ENCODE measurements at places on chromosomes 6 and 20.

DNA sequence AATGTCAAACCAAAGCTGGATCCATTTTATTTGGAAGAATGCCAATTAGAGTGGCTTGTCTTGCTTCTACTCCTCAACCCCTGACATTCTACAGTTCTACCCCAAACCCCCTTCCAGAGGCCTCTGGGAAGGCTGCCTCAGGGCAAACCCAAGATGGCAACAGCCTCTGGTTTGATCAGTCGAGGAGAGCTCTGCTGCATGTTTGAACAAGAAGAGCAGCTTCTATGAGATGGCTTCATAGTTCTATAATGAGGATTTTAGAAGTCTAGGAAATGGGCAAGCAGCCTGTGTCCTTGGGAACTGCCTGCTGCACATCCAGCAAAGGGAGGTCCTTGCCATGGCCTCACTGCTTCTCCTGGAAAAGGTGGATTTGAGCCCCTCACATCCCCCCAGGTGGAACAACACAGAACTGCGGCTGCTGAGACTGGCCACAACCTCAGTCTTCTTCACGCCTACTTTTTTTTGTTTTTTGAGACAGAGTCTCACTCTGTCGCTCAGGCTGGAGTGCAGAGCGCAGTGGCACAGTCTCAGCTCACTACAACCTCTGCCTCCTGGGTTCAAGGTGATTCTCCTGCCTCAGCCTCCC is 37.9 kb downstream of the ZC3H12D start:
- no peak for DNase-seq

GRCh38 chr6:100078509-100078908 is 84.5 kb upstream of the MCHR2 start:
- DNase-seq: peak; percentile 6

DNA sequence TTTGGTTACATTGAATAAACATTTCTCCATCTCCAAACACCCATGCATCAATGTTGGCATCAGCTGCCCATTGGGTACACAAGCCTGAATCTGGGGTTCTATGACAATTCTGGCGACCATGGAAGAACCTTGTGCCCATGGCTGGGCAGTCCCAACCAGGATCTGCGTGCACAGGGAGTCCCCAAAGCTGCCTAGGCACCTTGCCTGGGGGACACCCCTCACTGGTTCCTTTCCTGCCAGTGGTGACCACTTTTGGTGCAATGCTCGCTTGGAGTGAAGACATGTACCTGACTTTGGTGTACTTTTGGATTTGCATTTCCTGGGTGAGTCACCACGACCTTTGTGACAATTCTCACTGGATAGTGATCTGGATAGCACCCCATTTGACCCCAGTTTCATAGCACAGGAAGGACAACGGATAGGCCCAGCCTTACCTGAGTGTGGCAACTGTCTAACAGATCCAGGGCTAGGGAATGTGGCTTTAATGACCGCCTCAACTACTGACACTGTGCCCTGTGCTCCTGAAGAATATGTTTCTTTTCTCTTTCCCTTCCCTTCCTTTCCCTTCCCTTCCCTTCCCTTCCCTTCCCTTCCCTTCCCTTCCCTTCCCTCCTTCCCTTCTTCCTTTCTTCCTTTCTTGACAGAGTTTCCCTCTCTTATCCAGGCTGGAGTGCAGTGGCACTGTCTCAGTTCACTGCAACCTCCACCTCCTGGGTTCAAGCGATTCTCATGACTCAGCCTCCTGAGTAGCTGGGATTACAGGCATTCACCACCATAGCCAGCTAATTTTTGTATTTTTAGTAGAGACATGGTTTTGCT is 7.1 kb downstream of the SPINT3 start:
- DNase-seq: peak; percentile 19

DNA sequence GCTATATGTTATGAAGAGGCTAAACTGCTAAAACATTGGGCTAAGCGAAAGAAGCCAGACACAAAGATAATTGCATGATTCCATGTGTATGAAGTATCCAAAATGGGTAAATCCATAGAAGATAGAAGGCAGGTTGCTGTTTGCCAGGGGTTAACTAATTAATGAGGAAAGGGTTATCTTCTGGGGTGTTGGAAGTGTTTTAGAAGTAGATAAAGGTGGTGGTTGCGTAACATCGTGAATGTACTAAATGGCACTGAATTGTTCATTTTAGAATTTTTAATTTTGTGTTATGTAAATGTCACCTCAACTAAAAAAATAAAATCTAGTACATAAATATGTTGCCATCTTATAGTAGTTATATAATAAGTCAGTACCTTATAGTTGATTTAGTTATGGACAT is 104.4 kb upstream of the ADGRF4 start:
- DNase-seq: no peak

DNA sequence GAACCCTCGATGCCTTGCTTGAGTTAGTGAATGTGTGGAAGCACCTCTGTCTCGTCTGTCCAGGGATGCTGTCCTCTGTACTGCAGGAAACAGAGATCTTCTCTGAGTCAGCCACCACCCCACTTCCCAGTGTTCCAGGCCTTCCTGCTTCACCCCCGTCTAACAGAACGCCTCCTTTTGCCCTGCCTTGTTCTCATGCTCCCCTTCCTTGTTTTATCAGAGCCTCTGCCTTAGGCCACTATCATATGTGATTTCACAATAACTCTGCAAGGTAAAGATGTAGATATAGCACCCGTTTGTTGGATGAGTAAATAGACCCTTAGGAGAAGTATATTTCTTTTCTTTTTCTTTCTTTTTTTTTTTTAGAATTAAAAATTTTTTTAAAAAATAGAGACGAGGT is 106.7 kb upstream of the CLDN20 start:
- DNase-seq: no peak

- DNase-seq: no peak
These were observed 363.2 kb downstream of the THBS2 start for GRCh38 chr6:168890306-168890980.

DNA sequence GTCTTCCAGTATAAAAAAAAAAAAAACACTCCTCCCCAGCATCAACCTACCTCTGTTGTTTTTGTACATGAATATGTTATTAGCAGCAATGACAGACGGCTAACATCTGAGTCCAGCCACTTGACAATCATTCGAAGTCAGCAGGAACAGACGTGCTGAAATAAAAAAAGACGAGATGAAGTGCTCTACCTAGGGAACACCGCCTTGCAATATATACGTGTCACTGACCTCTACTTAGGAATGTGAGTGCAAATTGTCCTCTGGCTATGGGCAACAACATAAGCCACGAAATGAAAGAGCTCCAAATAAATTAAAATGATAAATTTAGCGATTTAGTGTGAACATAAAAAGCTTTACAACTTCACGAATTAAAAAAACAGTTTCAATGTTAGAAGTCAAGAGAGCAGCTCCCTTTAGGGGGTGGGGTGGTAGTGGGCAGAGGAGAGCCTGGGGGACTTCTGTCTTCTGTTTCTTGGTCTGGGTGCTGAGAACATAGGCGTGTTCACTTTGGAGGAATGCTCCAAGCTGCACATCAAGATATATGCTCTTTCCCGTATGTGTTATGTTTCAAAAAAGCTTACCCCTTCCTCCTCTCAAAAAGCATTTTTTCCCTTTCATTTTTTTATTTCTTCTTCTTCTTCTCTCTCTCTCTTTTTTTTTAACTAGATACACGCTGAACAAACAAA is 23.3 kb downstream of the EDN1 start:
- DNase-seq: no peak

DNA sequence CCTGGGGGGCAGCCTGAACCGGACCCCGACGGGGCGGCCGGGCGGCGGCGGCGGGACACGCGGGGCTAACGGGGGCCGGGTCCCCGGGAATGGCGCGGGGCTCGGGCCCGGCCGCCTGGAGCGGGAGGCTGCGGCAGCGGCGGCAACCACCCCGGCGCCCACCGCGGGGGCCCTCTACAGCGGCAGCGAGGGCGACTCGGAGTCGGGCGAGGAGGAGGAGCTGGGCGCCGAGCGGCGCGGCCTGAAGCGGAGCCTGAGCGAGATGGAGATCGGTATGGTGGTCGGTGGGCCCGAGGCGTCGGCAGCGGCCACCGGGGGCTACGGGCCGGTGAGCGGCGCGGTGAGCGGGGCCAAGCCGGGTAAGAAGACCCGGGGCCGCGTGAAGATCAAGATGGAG is 636 bp downstream of the SRF start:
- DNase-seq: peak; percentile 32

- no peak for DNase-seq
These were observed 120.2 kb downstream of the MYB start for GRCh38 chr6:135301304-135301703.

- DNase-seq: peak; percentile 49
These were observed 13.8 kb downstream of the UCKL1 start for GRCh38 chr20:63942250-63942951.

- no peak for DNase-seq
These were observed 320.7 kb downstream of the RNF144B start for GRCh38 chr6:18707714-18708439.
